Retina (tissue), 1 donor: ENCODE measurements at places on chromosomes 11 and 22.
A peak's percentile ranks its signal among the peaks of the same experiment; 100 is the strongest.

DNA sequence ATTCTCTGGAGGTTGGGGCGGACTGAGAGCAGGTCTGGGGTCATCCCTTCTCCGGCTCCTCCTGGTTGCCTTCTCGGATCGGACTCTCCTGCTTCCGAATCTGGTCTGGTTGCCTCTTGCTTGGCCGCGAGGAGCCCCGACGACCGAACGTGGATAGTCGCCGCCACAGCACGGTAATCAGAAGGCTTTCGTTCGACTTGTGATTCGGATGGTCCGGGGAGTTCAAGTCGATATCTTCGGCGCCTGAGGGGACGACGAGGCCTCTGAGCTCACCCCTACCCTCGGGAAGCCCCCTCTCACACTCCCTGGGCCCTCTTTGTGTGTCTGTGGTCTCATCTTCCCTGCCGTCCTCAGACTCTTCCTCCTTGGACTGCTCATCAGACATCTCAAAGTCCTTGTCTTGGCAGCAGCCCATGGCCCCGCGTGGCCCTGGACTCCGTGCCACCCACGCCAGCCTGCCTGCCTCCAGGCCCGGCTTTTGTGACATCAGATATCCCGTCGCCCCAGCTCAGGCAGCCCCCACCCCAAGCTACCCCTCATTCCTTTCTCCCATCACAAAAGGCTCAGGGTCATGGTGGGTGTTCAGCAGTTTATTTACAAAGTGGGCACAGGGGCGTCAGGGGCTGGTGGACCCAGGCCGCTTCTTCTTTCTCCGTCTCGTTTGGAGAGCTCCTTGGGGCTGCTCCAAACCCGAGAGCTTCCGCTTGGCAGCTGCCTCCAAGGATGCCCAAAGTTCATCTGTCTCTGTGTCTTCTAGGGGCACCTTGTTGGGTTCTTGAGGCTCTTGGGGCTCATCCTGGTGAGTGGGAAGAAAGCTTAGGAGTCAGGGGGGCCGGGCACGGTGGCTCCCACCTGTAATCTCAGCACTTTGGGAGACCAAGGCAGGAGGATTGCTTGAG is at the start of gene TEX54:
Gene TEX54, minus strand, starts transcription at position 506 of the 899 bp plus-strand sequence.
- no peak for DNase-seq

DNA sequence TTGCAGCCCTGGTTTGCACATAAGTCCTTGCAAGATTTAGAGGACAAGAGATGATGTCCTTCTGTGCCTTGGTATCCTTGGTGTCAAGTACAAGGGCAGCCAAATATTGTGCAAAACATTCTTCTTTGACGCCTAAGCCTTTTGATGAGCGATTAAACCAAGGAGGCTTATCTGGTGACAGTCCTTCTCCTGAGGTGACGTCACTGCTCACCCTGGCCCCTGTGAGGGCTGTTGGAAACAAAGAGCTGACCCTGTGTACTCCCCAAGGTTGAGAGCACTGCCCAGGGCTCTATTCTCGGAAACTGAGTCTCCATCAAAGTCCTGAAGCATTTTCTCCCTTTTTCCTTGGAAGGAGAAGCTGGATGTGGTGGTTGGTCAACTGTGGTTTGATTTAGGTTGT is 4.7 kb upstream of the GRAMD1B start:
- DNase-seq, result no peak

DNA sequence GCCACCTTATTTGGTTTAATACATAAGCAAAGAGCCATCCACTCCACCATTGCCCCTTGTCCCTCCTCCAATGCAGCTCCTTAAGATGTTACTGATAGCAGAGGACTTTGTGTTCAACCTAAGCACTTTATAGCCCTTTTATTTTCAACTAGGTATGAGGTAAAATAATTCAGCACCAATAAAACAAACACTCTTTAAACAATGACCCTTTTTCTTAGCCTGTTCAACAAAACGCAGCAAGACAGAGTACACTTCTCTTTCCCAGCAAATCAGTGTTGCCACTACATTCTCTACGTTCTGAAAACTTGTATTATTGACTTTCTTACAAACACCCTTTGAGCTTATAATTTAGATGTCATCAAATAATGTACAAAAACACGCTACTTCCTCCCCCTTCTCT is 104.0 kb upstream of the IGLL5 start:
- DNase-seq, result no peak

GRCh38 chr11:100098560-100098959 is 588.5 kb upstream of the ARHGAP42 start:
- no peak for DNase-seq

DNA sequence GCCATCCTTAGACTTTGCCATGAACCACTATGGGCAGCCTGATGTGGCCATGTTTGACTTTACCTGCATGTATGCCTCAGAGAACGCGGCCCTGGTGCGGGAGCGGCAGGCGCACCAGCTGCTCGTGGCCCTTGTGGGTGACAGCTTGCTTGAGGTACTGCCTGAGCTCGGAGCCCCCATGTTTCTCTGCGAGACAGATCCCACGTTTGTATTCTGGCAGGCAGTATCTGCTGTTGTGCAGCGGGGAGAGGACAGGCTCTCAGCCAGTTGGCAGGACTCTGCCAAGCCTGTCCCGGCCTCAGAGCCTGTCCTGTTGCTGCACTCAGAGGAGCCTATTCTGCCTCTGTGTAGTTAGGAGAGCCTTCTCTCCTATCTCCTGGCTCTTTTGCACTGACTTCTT is 109.9 kb downstream of the MICAL2 start:
- DNase-seq, result no peak

DNA sequence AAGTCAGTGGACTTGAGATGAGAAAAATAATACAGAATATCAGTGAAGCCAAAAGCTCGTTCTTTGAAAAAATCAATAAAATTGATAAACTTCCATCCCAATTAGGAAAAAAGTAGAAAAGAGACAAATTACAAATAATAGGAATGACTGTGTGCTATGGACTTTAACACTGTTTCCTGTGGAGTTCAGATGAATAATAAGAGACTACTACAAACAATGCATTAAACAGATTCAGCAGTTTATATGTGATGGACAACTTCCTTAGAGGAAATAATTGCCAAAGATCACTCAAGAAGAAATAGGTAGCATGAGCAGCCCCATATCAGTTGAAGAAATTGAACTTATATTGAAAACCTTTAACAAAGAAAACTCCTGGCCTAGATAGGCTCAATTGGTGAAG is 99.7 kb downstream of the PPP6R3 start:
- no peak for DNase-seq

DNA sequence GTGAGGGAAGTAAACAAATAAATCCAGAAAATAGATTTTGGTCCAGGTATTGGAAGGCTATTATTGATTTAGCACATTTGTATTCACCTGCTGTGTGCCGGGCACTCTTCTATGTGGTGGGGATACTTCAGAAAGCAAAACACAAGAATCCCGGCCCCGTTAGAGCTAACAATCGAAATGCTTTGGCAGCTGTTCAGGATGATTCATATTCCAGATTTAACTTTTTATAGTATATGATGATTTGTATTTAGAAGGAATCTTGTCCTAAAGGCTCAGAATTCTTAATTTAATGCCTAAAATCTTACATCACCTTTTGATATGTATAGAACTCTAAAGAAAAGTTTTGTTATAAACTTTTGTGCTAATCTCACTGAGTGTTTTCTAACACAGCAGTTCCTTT is 28.0 kb downstream of the ZC3H12C start:
- DNase-seq, result no peak

GRCh38 chr22:35479985-35480550 is 60.6 kb upstream of the RASD2 start:
- DNase-seq, result no peak

DNA sequence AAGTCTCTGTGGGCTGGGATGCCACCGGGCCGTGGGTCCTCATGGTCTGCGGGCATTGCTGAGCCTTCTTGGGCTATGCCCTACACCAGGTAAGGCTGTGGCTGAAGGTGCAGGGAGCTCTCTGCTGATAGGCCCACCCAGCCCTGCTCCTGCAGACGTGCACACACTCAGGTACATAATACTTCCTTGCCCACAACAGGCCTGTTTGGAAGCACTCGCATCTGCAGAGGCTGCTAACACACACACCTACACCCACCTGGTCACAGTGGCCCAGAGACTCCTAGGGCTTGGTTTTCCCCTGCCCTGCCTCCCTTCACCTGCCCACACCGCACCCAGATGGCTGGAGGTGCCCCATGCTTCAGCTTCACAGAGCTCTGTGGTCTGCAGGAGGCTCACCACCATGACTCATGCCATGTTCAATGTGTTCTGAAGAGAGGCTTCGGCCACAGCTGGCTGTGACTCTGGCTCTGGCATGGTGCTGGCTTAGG is 72.8 kb upstream of the KCNQ1OT1 start:
- no peak for DNase-seq

DNA sequence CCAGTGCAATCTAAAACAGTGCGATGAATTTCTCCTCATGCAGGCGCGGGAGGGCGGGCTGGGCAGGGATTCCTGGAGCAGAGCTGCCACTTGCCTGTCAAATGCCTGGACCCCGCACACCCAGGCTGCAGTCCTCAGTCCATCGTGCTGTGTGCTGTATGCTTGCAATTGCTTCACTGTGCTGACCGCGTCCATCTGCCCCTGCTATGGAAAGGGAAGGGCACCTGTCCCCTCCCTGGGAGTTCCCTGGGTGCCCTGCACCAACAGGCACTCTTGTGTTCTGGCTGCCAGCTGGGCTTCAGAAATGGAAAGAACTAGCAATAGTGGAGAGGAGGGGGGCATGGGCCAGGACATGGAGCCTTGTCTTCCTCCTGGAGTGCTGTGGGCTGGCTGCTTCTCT is 185.4 kb upstream of the B3GAT1 start:
- no peak for DNase-seq

DNA sequence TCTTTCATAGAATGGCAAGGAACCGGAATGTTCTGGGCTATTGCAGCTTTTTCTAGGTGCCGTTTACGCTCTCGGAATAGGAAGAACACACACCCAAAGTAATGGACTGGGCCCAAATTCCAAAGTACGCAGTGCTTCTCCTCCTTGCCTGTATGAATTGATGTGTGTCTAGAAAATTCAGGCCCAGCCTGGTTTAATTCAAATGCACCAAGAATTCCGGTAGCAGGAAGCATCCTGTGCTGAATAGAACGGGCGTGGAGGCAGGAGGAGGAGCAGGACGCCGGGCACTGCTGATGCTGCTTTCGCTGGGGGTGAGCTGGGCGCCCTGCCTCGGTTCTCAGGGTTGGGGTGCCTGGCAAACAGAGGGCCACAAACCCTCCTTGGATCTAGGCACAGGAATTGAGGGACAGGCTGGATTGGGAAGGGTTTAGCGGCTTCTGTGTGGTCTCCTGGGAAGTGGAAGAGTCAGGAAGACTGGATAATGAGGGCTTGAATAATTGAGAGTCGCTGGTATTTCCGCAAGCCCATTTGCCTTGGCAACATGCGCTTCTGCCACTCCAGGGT is 2.0 kb downstream of the PARVB start:
- no peak for DNase-seq

- DNase-seq, result no peak
Observed at GRCh38 chr22:27597703-27598444, 203.7 kb downstream of the MN1 start.

DNA sequence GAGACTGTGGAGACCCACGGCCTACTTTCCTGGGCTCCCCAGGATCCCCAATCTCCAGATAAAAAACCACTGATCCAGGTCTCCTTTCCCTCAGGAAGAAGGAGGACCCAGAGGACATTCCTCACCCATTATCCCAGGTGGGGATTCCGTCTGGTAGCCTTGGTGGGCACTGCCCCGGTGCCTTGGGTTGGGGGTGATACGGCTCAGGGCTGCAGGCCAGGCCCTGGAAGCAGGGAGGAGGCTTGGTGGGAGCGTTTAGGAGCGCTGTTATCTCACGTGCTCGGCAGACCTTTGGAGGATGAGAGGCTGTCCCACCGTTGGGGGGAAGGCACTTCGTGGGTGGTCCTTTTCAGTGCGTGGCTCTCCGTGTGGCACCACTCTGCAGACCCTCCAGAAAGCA is 926.3 kb downstream of the BRD1 start:
- DNase-seq, result no peak

GRCh38 chr22:50190182-50190940 is 4.6 kb downstream of the TRABD start:
- peak; percentile 71 for DNase-seq

DNA sequence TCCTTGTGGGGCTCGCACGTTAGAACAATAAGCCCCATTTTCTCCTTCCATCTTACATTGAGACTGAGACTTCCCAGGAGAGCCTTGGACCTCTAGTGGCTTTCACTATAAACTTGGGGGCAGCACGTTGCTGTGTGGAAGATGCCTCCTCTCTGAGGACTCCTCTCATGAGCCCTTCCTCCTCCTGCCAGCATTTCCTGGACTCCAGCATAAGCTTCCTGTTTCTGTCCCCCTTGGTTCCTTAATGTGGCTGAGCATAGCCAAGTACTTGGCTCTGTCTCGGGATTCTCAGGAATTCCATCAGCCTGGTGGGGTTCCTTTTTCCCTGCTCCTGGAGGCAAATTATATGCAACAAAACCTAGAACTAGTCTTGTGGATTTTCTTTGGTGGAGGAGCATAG is 38.8 kb upstream of the UBASH3B start:
- DNase-seq, result no peak

- DNase-seq, result no peak
Observed at GRCh38 chr22:25497716-25498115, 66.8 kb upstream of the GRK3 start.

- no peak for DNase-seq
Observed at GRCh38 chr22:44522526-44523170, 24.6 kb upstream of the RTL6 start.

- DNase-seq, result no peak
Observed at GRCh38 chr11:223026-223789, 12.9 kb downstream of the SIRT3 start.

- DNase-seq, result no peak
Observed at GRCh38 chr11:292211-293121, 3.5 kb downstream of the PGGHG start.
